ENCODE measurements at places on chromosomes 3 and 15.

DNA sequence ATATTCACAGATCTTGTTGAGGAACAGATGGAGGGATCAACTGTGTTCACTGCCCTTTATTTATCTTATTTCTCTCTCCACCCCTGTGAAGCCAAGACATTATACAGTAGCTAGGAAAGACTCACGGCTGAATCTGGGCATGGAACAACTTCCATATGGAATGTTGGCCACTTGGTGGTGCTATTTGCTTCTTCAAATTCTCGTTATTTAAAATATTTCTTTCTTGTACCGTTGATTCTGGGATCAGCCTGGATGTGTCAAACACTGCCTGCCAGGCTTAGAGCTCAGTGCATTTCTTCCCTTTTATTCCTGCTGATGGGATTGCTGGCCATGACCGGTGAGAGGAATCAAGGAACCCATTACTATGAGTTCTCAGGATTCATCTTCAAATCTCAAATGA, 17.5 kb upstream of the GASK1A start:
- DNase-seq = peak; percentile 13

DNA sequence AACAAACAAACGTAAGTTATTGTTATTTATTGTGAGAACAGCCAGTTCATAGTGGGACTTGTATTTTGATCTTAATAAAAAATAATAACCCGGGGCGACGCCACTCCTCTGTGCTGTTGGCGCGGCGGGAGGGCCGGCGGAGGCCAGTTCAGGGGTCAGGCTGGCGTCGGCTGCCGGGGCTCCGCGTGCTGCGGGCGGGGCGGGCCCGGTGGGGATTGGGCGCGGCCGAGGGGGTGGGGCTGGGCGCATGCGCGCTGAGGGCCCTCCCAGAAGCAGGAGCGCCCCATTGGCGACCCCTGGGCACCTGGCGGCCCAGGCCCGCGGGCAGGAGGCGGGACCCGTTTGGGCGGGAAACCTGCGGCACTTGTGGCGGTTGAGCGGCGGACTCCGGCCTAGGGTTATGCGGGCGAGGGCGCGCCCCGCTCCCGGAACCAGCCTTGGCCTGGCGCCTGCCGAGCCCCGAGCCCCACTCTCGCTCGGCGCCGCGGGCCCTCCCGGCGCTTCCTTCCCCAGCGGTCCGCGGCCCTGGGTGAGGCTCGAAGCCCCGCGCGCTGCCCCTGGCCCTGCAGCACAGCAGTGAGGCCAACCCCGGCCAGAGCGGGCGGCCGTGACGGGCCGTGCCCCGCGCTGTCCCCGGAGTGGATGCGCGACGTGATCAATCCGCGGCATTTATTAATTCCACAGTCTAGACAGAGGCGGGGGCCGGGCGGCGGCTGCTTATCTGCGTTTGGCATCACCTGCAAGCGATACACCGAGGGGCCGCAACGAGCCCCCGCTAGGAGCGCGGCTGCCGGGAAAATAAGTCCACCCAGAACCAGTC, 6.0 kb downstream of the ISL2 start:
- no peak for DNase-seq

- DNase-seq = no peak
Observed at GRCh38 chr3:10725067-10725466, 91.0 kb upstream of the SLC6A11 start.

DNA sequence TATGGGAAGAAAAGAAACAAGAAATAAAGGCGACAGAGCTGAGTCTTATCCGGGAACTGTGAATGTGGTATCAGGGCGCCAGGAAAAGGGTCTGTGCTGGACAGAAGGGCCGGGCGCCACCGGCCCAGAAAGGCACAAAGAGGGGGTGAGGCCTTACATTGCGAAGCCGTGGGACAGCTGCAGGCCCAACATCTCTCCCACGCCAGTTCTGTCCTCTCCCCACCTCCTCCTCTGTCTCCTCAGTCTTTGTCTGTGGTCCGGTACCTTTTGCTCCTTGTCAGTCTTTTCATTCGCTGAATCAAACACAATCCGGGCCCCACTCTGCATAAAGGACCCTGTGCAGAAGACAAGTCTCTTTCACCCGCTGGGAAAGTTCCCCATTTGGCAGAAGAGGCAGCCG, 81.8 kb downstream of the LRIG1 start:
- no peak for DNase-seq

DNA sequence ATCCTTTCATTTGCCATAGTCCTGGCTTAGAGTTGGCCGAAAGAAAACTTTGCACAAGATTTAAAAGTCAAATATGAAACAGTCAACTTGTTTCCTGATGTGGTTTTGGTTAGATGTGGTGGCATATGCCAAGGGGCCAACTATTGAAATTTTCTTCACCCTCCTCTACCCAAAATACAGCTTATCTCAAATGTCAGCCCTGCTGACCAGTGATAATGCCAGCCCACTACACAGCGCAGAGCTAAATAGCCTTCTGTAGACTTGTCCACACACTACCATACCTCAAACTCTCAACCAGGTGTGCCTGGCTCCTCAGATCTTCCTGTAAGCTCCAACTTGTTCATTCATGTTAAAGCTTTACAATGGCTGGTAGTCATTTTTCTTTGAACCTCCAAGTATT, 368.5 kb upstream of the STAC start:
- DNase-seq = no peak

DNA sequence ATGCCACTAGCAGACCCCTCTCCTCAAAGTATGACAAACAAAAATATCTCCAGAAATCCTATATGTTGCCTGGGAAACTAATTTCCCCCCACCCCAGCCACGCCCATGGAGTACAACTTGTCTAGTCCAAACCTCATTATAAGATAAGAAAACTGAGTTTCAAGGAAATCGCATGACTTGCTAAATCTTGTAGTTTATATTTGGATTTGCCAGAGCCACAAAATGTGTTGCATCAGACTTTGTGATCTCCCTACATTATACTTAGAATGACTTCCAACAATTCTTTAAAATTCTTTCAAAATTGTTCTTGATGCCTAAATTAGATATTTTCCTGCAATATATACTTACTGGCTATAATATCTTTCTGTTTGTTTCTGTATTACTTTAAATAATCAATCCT, 1034.4 kb downstream of the IGSF11 start:
- no peak for DNase-seq

DNA sequence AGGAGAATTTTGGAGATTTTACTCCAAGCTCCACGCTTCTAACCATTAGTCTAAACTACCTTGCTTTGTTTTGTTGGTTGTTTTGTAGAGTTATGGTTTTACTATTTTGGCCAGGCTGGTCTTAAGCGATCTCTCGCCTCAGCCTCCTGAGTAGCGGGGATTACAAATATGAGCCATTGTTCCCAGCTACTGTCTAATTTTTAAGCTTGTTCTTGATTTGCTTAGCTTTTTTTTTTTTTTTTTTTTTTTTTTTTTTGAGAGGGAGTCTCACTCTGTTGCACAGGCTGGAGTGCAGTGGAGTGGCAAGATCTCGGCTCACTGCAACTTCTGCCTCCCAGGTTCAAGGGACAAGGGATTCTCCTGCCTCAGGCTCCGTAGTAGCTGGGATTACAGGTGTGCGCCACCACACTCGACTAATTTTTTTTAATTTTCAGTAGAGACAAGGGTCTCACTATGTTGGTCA, 28.5 kb downstream of the EFCAB12 start:
- DNase-seq = no peak

DNA sequence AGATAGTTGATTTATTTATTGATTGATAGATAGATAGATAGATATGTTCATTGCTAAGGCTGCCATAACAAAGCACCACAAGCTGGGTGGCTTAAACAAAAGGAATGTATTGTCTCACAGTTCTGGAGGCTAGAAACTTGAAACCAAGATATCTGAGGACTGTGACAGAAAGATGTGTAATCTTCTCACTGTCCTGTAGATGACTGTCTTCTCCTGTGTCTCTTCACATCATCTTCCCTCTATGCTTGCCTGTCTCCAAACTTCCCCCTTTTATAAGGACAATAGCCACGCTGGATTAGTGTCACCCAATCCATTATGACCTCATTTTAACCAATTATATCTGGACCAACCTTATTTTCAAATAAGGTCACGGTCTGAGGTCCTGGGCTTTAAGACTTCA, 40.9 kb downstream of the GNB4 start:
- DNase-seq = peak; percentile 7

Measured in inflammatory macrophage treated with lipopolysaccharide for 1 hour (primary cell).